ENCODE measurements at places on chromosomes 2 and 18. TPM values are rescaled to one million over a fixed set of nuclear protein-coding genes. Genes with fewer than 3 reads are reported as not detected.

DNA sequence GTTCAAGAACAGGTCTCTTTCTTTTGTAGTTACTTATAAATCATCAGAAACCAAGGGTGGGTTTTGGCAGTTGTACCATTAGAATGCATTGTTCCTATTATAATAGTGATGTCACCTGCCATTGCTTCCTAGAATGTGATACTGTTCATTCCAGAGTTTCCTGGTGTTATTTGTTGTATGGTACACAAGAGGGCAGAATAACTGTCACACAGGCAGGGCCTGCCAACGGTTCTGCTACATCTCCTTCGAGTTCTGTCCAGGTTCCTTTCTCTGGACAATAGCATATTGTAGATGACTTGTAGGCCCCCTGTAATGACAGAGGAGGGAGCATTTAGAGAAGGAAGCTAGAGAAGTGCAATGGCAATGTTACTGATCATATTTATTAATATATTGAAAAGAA is 98.3 kb downstream of the KLHL14 start:
- no peak for DNase-seq

GRCh38 chr18:73839441-73839840 is 308.2 kb downstream of the FBXO15 start:
- DNase-seq = no peak

DNA sequence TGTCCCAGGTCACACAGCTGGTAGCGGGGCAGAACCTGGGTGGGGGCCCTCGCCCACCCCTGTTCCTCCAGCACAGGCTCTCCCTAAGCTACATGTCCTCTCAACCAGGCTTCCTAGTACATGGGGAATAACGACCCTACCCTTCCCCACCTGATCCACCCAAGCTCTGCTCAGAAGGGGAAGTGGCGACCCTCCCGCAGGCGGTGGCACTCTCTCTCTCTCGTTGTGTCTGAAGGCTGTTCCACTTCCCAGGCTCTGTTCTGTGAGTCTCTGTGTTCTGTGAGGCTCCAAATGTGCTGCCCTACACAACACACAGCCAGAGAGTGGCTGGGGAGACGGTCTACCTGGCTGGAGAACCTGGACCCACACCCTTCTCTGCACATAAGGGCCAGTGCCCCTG is 135.8 kb downstream of the COPS8 start:
- DNase-seq = no peak

DNA sequence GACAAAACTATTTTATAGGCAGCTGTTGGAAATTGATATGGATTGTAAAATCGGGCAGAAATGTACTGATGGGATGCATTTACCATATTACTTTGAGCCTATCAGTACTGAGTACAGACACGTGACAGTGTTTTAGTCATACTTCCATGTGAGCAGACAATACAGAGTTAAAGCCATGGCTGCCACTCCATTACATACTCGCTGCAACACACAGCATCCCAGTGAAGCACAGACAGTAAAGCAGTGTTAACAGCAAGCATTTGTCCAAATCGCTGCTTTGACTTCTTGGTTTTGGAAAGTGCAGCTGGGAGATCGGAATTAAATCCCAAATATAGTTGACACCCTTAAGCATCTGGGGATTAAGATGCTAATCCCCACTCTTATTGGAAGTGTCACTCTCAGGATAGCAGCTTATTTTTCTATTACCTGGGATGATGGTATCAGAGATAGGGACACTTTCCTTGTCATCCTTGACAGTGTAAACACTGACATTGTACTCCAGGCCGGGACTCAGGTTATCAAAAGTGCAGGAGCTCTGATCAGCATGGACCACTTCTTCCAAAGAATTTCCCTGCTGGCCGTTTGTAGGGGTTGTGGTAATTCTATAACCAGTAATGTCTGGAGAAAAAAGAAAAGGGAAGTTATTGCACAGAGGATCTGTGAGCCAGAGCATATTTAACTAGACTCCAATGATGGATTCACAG is 41.6 kb downstream of the FN1 start:
- no peak for DNase-seq

The CABYR gene
- 21.6 TPM for total RNA-seq

All from cerebellum (tissue), 4 donors.